Activated T-cell treated with anti-CD3 and anti-CD28 coated beads, Interleukin-2, amount 50 U/mL, for 72 hours (primary cell): ENCODE measurements at places on chromosomes 5 and 9. TPM values are rescaled to one million over a fixed set of nuclear protein-coding genes. Genes with fewer than 3 reads are reported as not detected.

ZNF462 gene
- total RNA-seq: 0.36 TPM

GDA gene
- total RNA-seq: not detected

SKP2 gene
- 36.8 TPM for total RNA-seq

TMEM161B gene
- total RNA-seq: 31.1 TPM

PHPT1 gene
- total RNA-seq: 95.7 TPM

PAEP gene
- total RNA-seq: not detected
